ENCODE measurements at places on chromosomes 2 and 18. TPM values are rescaled to one million over a fixed set of nuclear protein-coding genes. Genes with fewer than 3 reads are reported as not detected.

DNA sequence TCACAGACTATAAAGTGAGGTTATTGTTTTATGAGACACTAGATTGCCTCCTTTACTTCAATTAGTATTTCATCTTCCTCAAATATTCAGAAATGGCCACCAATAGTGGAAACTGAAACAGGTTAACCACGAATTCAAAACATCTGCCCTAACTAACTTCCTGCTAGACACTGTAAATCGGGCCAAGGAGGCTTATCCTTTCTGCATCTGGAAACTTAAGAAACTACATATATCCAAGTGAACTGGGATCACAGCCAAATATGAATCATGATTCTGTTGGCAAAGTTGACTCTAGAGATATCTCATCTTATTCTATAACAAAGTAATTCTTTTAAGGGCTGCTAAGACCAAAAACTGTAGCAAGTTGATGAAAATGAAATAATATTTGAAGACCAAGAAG lies 136.6 kb upstream of the ZC3H15 start:
- no peak for DNase-seq

DNA sequence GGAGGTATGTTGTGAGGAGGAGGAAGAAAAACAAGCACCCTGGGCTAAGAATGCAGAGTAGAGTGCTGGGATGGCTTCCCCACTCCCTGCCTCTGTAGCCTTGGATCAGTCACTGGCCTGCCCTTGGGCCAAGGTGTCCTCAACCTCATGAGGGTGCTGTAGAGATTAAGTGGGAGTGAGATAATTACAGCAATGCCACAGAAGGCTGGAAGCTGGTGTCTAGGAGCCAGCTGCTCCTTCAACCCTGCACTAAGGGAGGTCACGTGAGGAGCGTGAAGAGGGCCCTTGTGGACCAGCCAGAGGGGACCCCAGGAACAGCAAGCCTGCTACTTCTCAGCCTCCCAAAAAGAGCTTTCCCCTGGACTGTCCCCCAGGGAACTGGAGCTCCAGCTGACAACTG lies 95.2 kb downstream of the TTC32 start:
- DNase-seq, result no peak

GRCh38 chr18:62289047-62289446 lies 36.1 kb upstream of the TNFRSF11A start:
- no peak for DNase-seq

DNA sequence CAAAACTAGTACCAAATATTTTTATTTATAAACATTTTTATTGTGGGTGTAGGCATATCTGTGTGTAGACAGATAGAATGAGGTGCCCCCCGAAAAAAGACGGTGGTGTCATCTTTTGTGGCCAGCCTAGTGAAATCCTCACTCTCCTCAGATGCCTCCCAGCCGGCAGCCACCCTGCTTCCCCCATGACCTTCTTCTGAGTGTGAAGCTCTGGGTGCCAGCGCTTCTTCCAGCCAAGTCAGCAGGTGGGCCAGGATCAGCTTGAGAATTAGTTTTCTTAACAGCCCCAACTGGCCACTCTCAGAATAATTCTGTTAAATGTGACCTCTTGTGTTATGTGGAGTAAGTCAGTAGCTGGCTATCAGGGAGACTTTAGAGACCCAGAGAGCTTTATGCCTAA lies 229.6 kb upstream of the FOSL2 start:
- DNase-seq, result no peak

The FSHR gene
- total RNA-seq, result 0.69 TPM

DNA sequence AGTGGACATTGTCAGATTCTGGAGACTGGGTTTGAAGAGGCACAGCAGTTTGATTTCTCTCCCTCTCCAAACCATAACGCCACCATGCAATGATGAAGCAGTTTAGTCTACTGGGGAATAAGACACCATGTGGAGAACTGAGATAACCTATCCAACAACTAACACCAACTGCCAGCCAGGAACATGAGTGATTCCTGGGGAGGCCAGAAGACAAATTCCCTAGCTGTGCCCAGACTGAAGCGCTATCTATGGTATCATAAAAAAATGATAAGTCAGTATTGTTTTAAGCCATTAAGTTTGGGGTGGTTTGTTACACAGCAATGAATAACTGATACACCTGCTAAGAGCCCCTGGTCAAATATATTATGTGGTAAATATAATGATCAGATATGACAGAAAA lies 129.3 kb downstream of the EXOC6B start:
- DNase-seq, result no peak

GRCh38 chr18:7668392-7668791 lies 101.3 kb downstream of the PTPRM start:
- no peak for DNase-seq

GRCh38 chr18:12598181-12598930 lies 59.6 kb downstream of the SPIRE1 start:
- DNase-seq, result no peak

Measured in urinary bladder (tissue), 4 donors.